Cardiac septum (tissue), 1 donor: ENCODE measurements at places on chromosomes 3 and 15. TPM values are rescaled to one million over a fixed set of nuclear protein-coding genes. Genes with fewer than 3 reads are reported as not detected.

GRCh38 chr3:28575746-28576613, 227.4 kb upstream of the AZI2 start:
- DNase-seq = no peak

GRCh38 chr3:9786825-9787669, 5.2 kb downstream of the TADA3 start:
- DNase-seq = no peak

DNA sequence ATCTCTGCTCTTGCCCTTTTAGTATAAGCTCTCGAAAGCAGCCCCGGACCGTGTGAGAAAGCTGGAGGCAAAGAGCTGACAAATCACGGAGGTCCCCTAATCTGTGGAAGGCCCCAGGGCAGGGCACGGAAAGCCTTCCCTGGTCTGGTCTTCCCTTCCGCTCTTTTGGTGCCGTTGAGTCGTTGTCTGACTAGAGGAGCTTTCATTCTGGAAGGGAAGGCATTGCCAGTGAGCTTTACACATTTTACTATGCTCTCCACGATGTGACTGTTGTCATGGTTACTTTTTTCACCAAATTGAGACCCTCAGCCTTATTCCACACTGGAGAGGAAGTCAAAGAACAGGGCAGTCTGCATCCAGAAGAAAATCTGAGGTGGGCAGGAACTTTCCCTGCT, 71.7 kb downstream of the CYP19A1 start:
- no peak for DNase-seq

DNA sequence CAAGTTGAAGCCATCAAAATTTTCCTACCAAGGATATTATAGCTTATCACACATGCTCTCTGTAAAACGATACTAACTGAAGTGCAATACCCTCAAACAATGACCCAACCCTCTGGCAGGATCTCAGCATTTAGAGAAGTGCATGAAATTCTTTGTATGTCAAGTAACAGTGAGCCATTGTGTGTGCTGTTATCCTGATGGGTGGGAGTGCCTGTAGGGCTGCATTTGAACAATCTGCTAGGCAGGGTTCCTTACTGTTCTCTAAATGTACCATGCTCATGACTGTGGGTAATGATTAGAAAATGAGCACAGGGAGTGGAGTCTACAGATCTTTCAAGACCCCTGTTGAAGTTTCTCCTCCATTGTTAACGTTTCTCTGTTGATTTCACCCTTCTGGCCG, 398.1 kb downstream of the NSUN3 start:
- DNase-seq = no peak

The DNAH1 gene
- 4.2 TPM for total RNA-seq

The BFSP2 gene
- not detected for total RNA-seq

GRCh38 chr3:50557915-50558314, 9.6 kb downstream of the C3orf18 start:
- DNase-seq = no peak

DNA sequence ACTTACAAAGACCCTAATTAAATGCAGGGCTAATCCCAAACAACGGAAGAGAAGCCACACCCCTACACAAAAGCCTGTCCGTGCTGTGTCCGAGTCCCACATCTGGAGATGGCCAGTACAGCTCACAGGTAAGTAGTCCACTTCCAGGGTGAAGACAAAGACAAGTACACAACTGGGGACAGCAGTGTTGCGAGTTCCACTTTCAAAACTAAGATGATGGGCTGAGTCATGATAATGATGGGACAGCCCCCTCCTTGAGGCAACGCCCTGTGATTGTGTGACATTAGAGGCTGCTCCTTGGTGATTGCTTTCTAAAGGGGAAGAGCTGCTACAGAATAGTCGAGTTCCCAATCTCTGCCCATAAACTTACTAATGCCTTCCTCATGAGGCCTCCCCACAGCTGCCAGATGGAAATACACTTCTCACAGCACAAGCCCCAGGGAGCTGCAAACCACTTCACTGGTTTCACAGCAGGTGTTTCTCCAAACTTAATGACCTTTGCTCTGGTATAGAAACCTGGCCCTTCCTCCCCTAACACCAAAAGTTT, 27.6 kb downstream of the RFT1 start:
- no peak for DNase-seq

DNA sequence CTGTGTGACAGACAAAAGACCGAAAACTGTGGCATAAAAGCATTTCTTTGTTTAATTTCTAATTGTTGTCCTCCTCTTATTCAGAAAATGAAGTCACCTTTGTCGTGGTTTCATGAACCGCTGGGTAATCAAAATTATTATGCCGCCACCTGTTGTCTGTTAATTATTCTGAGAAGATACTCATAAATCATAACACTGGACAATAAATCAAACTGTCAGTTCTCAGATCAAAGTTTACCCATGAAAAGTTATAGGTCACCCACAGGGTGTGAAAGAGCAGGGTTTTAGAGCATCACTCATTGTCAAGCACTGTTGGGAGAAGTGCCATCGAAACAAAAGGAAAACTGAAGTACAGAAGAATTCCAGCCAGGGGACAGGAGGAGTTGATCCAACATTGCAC, 474.3 kb downstream of the NR2F2 start:
- no peak for DNase-seq

DNA sequence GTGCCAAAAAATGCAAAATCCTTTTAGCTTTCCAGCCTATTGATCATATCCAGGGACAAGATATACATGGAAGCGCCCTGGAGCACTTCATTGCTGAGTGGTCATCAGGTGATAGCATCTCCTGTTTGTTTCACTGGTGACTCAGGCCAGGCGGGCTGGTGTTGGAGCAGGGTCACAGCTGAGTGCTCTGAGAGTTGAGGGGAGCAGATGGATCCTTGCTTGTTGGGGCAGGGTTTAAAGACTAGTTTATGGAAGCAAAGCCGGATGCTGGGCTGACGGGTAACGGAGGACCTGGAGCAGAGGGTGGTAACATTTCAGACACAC, 405.0 kb upstream of the TPM1 start:
- DNase-seq = no peak

DNA sequence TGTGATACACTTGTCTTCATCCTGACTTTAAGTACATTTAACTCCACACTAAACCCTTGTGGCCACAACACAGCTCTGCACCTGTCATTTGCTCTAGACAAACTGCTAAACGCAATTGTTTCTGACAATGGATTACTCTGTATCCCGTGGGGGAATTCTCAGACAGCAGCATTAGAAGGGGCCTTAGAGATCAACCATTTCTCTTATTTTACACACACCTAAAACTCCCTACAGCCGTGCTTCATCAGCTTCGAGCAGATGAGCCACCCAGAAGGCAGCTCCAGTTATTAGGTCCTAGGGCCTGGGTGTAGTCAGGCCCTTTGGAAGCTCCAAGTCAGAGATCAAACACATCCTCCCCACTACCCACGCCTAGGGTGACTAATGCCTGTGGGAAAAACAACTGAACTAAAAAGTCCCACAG, 1.3 kb upstream of the IL12A start:
- no peak for DNase-seq
